Glomerular endothelial cell (primary cell): ENCODE measurements at places on chromosomes 4 and X. TPM values are rescaled to one million over a fixed set of nuclear protein-coding genes. Genes with fewer than 3 reads are reported as not detected.

DNA sequence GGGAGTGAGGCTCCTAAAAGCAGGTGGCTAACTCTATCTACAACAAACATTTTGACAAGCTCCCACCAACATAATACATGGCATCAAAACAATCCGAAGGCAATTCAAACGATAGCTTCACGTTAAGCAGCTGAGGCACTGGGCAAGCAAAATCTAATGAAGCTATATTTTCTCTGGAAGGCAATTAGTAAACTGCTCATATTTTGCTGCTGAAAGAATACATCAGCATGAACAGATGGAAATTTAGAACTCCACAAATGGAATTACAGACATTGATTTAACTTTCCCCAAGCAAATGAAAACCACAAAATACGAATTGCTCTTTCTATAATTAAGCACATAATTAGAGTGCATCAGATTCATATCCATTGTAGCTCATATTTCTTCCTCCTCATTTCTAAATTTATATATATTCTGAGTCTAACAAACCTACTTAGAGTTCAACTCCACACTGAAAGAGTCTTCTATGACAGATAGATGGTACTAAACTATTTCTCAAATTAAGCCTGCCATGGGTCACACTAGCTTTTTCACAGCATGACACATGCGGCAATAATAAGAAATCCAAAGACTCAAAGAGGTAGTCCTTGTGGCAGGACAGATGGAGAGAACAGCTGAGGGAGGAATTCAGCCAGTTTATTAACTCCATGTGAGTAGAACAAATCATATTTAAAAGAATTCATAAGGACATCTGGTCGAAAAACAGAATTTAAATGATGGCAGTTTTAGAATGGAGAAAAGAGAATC lies 305.4 kb downstream of the MAPK10 start:
- no peak for DNase-seq

- no peak for DNase-seq
Observed at GRCh38 chrX:8604131-8604530, 127.8 kb downstream of the ANOS1 start.

GRCh38 chrX:17547658-17548057 lies 172.7 kb downstream of the NHS start:
- peak; percentile 64 for DNase-seq

- DNase-seq: no peak
Observed at GRCh38 chr4:27678027-27678426, 817.4 kb downstream of the STIM2 start.

DNA sequence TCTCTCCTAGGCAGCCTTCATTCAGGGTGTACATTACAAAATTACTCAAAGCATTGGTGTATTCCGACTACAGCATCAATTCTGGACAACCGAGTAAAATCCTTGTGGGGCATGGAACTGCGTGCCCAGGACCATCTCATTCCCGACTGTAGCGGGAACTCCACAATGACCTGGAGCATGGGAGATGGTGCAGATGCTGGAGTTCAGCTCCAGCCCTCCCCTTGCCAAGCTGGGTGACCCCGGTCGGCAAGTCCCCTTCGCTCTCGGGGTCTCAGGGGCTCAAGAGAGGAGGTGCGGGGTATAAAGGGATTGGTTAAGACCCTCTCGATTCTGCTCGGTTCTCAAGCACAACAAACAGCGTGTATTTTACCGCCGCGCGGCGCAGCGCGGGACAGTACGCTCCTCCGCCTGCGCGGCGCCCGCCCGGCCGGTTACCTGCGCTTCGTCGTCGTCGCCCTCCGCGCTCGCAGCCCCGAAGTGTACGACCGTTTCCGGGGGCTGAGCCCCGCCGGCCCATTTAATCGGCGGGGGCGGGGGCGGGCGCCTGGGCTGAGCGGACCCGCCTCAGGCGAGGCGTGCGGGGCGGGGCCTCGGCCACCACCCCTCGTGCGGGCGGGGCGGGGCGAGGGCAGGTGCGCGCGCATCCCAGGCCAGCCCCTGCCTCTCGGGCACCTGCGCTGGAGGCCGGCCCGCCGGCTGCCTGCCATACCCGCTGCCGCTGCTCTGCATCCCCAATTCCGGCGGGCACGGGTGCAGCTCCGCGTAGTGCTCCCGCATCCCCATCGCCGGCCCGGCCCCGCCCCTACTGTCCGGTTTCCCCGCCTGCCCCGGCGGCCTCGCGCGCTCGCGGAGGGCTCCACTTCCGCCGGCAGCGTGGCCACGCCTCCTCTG lies at the start of gene G6PD:
Gene G6PD (minus strand): TSS at position 493 of the 891 bp plus-strand sequence. CDS start 691 bp downstream, outside the sequence.
- DNase-seq: no peak

DNA sequence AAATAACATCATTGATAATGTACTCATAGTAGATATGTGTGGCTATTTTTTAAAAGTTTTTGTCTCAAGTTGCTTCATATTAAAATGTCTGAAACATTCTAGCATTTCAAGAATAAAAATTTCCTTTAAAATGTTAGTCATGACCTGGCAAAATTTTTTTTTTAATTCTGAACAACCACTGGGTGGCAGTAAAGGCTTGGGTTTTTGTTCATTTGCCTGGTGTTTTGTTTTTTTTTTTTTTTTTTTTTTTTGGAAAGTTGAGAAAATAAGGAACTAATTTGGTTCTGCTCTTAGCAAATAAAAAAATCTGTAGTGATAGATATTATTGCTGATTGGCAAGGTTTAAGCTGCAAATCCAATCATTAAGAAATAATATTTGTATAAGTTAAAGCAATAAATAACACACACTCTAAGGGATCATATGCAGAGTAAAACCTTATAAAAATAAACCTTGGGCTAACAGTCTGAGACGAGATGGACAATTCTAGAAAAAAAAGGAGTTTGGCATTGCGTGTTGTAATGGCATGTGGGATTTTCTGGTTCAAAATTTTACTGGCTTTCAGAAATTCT lies 81.4 kb downstream of the CEP44 start:
- peak; percentile 10 for DNase-seq

DNA sequence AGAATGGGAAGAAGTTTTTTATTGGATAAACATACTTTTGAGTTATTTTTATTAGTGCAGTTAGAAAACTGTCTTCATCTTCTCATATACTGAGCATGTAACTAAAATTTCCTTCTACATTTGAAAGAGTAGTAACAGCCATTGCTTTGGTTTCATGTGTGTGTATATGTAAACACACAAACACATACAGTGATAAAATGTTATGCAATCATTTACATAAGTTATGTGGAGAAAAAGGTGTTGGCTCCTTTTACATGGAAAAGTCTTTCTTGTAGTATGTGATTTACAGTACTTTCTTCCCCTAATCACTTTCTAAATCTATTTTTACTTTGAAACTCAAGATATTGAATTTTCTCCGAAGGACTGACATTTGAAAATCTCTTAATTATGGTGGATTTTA lies 194.3 kb upstream of the PACRGL start:
- DNase-seq: no peak

GRCh38 chr4:158786121-158786601 lies 17.3 kb downstream of the FNIP2 start:
- no peak for DNase-seq

DNA sequence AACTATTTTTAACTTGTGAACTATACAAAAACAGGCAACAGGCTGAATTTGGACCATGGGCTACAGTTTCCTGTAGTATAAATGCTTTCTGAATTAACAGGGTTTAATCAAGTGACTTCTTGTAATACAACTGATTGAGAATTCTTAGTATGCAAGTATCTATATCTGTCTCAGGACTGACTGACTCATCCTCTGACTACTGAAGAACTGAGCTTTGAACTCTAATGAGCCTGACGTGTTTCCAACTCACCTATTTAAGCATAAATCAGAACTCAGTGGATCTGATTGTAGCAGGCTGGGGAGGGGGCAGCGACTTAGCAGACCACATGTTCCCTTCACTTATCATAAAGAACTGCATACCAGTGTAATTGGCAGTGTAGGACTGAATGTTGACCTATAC lies 7.8 kb downstream of the SPATA4 start:
- no peak for DNase-seq

DNA sequence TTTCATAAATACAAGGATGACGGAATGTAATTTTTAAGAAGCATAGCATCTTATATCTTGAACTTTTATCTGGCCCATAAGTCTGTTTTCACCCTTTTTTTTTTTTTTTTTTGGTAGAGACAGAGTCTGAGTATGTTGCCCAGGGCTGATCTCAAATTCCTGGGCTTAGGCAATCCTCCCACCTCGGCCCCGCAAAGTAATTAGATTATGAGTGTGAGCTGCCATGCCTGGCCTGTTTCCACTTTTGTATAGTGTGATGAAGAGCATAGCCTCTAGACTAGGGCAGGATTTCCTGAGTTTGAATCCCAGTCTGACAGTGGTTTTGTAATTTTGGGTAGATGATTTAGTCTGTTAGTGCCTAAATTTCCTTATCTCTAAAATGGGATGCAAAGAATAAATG lies 11.0 kb downstream of the STIM2 start:
- DNase-seq: no peak

GRCh38 chr4:186068581-186069348 lies at the start of gene TLR3:
Gene TLR3 (plus strand): TSS chr4:186069156. CDS start chr4:186076620, 7,464 bp downstream.
- DNase-seq: no peak

DNA sequence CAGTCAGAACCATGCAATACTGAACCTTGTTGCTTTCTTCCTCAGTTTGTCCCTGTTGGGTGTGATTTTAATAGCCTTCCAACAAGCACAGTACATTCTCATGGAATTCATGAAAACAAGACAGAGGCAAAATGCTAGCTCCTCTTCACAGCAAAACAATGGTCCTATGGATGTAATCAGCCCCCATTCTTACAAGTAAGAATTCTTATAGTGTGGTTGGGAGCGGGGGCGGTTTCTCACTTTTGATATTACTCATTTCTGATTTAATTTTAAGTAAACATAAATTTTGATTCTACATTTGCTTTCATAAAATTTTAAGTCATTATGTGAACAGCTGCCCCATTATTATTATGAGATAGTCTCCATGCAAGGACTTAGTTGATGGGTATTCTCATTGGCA lies 80.8 kb upstream of the TLR2 start:
- no peak for DNase-seq

GRCh38 chr4:8906991-8907595 lies 35.5 kb upstream of the HMX1 start:
- DNase-seq: no peak

GRCh38 chr4:140097572-140097971 lies 56.4 kb downstream of the MAML3 start:
- no peak for DNase-seq

- no peak for DNase-seq
Observed at GRCh38 chr4:145884775-145885174, 53.8 kb downstream of the ZNF827 start.

- no peak for DNase-seq
Observed at GRCh38 chr4:78360466-78360865, 191.1 kb upstream of the ANXA3 start.

GRCh38 chrX:153825042-153825441 lies 5.3 kb downstream of the PDZD4 start:
- no peak for DNase-seq

DNA sequence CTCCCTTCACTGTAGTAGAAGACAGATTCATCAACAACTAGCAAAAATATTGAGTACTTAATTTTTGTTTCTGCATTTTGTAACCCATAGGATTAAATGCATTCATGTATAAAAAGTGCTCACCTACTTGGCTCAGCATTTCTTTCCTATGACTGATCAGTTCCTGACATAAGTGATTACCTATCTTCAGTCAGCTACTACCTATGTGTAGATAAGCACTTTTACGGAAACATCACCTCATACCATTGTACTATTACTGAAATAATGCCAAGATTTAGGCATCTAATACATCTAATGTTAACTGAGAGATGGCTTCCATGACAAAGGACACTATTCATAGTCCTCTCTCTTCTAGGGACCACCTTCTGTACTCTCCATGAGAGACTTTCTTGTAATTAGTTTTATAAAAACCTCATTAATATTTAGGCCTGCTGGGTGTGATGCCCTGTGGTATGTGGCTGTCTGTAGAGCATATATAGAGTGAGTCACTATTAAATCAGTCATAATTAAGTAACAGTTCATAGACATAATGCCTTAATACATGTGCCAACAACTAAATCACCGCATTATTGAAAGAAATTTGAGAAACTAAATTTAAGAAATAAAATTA lies 147.0 kb downstream of the PDGFC start:
- no peak for DNase-seq

DNA sequence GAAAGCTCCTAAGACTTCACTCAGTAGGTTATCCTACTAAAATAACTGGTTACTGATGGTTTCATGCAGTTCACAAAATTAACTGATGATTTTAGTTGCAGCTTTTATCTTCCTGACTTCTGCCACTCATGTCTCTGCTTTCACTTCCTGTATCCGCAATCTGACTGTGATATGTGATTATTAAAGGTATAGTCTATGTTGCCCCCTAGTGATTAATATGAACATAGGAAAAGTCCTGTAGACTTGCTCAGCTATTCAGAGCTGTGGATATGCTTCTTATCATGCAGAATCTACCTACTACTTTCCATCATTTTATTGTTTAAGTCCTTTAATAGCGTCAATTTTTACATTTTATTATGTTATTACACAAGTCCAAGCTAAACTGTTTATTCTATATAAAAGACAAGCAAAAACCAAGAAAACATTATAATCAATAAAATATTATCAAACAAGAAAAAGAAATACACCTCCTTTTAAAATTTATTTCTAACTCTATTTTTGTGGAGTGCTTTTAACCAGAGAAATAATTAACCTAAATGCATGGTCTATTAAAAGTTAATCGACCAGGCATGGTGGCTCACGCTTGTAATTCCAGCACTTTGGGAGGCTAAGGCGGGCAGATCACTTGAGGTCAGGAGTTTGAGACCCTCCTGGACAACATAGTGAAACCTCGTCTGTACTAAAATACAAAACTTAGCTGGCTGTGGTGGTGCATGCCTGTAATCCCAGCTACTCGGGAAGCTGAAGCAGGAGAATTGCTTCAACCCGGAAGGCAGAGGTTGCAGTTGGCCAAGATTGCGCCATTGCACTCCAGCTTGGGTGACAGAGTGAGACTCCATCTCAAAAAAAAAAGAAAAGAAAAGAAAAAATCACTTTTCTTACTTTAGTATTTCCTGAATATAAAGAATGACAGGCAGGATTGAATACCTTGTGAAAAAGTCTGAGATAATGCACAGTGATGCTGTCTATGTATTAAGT lies 40.4 kb upstream of the TLR2 start:
- no peak for DNase-seq

- DNase-seq: no peak
Observed at GRCh38 chrX:67612231-67612630, 68.4 kb downstream of the AR start.

GRCh38 chrX:106608016-106608415 lies 3.8 kb upstream of the RADX start:
- DNase-seq: no peak

- no peak for DNase-seq
Observed at GRCh38 chr4:150493851-150494250, 88.1 kb upstream of the MAB21L2 start.

The MAGEB17 gene
- 0.18 TPM in 1 of 2 replicates, not detected in the other for total RNA-seq

The P2RY10 gene
- not detected in 2 replicates for total RNA-seq

The ARAP2 gene
- 0.58 and 1.4 TPM in 2 replicates for total RNA-seq

The PORCN gene
- total RNA-seq: 15.0 and 24.2 TPM in 2 replicates

The POU3F4 gene
- total RNA-seq: not detected in 2 replicates

The HSFX3 gene
- total RNA-seq: not detected in 2 replicates

The PPBP gene
- total RNA-seq: 0.70 TPM in 1 of 2 replicates, not detected in the other

The PF4V1 gene
- not detected in 2 replicates for total RNA-seq

The HSD17B13 gene
- total RNA-seq: not detected in 2 replicates

The PTCHD1 gene
- 0.12 and 0.19 TPM in 2 replicates for total RNA-seq

The F11 gene
- total RNA-seq: not detected in 2 replicates
